ENCODE measurements at places on chromosomes 3 and 15. TPM values are rescaled to one million over a fixed set of nuclear protein-coding genes. Genes with fewer than 3 reads are reported as not detected.
A peak's percentile ranks its signal among the peaks of the same experiment; 100 is the strongest.

- H3K27ac ChIP-seq, result no peak overlapping the region
- no peak for DNase-seq
- H3K4me1 ChIP-seq, result no peaks in the 10 kb centered on the region
- peaks cover 29% of the 10 kb centered on the region for H3K36me3 ChIP-seq
- H3K4me3 ChIP-seq, result no peak overlapping the region
Measured at GRCh38 chr15:89857673-89858072, 36.1 kb downstream of the AP3S2 start.

- H3K4me3 ChIP-seq, result peak overlapping the region; percentile 95
- peak overlapping the region; percentile 94 for H3K27ac ChIP-seq
- peaks cover 23% of the 10 kb centered on the region for H3K27me3 ChIP-seq
- peaks cover 45% of the 10 kb centered on the region for H3K4me1 ChIP-seq
- peaks cover 12% of the 10 kb centered on the region for H3K36me3 ChIP-seq
Measured at GRCh38 chr15:70096215-70097062, 1.3 kb downstream of the TLE3 start.

- no peaks in the 10 kb centered on the region for H3K27me3 ChIP-seq
- H3K4me1 ChIP-seq, result peaks cover 60% of the 10 kb centered on the region
- peak; percentile 40 for DNase-seq
- peaks cover 6% of the 10 kb centered on the region for H3K36me3 ChIP-seq
Measured at GRCh38 chr3:123632161-123632655, 47.4 kb upstream of the HACD2 start.

DNA sequence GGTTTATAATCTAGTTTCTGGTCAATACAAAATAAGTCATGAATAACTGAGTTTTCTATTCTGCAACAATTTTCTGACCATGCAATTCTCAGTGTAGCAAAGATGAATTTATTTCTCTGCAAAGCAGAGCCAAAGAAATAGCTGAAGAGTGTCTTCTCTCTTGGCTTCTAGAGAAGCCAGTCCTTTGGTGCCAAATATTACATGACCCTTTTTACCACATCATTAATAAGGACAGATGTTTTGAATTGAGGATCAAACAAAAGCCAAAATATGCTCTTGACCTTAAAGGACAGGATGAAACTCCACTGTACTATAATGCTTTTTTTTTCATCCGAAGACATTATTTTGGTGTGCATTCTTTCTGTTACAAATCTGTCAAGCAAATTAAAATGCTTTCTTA lies 40.2 kb upstream of the OSTN start:
- peaks cover 20% of the 10 kb centered on the region for H3K36me3 ChIP-seq
- H3K4me3 ChIP-seq, result no peak overlapping the region
- H3K27ac ChIP-seq, result no peak overlapping the region
- no peaks in the 10 kb centered on the region for H3K27me3 ChIP-seq

Gene GPR62
- total RNA-seq, result 0.46 TPM

Gene MUC4
- 2.3 TPM for total RNA-seq

Gene ANKRD63
- total RNA-seq, result 1.2 TPM

Data from WTC11 (cell line).